ENCODE measurements at places on chromosomes 16 and 17. TPM values are rescaled to one million over a fixed set of nuclear protein-coding genes. Genes with fewer than 3 reads are reported as not detected.
A peak's percentile ranks its signal among the peaks of the same experiment; 100 is the strongest.

DNA sequence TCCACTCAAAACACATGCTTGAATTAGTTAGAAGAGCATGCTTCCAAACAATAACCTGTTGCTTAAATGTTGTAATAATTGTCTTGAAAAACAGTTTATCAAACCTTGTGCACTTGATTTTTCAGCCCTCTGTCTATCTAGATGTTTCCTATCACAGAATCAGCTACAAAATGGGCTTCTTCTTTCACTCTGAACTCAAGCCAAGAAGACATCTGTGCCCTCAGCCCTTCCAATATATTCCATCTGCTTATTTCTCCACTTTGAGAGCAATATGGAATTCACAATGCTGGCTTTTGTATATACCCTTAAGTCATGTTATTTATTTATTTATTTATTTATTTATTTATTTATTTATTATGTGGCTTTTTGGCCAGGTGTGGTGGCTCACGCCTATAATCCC is 234.2 kb downstream of the TOX3 start:
- no peak for DNase-seq

- DNase-seq = peak; percentile 88
Measured at GRCh38 chr16:83365166-83365565, 442.6 kb upstream of the HSBP1 start.

- DNase-seq = no peak
Measured at GRCh38 chr17:32356378-32356743, 6.4 kb downstream of the ZNF207 start.

DNA sequence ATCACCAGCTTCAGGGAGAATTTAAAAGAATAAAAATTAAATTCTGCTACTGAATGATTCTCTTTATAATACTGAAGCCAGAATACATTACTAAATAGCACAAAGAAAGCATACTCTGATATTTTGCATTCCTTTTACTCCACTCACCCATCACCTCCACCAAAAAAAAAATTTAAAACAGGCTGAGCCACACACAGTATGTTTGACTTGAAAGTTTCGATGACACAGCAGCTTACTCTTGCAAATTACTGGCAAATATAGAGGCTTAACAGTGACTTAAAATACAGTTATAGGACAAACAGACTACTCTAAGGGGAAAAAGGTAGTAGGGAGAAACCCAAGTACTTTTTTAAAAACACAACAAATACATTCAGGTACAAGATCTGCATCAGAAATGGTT is 39.2 kb downstream of the GPATCH8 start:
- peak; percentile 24 for DNase-seq

DNA sequence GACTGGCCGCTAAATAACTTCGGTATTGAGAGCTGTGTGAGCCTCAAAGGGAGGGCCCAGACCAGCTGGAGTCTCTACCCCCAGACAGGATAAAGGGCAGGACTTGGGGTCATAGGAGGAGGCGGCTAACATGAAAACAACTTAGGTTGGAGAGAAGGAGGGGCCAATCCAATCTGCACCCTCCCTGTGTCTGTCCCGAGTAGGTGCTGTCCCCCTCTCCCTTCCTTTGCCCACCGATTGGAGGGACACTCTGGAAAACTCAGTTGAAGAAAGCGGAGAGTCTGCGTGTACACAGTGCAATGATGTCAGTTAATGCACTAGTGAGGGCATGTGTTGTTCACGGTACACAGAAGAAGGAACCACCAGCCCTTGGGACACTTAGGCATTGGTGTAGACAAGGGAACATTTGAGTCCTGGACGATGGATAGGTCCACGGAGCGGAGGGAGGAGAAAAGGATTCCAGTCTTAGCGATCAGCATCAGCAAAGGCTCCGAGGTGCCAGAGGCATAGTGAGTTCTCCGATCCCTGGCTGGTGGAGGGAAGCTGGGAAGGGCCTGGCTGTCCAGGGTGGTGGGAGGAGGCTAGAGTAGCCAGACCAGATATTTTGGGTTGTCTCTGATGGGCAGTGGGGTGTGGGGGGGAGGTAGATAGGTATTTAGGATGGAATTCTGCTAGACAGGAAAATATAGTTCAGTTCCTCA is 761 bp downstream of the NOL3 start:
- DNase-seq = no peak

DNA sequence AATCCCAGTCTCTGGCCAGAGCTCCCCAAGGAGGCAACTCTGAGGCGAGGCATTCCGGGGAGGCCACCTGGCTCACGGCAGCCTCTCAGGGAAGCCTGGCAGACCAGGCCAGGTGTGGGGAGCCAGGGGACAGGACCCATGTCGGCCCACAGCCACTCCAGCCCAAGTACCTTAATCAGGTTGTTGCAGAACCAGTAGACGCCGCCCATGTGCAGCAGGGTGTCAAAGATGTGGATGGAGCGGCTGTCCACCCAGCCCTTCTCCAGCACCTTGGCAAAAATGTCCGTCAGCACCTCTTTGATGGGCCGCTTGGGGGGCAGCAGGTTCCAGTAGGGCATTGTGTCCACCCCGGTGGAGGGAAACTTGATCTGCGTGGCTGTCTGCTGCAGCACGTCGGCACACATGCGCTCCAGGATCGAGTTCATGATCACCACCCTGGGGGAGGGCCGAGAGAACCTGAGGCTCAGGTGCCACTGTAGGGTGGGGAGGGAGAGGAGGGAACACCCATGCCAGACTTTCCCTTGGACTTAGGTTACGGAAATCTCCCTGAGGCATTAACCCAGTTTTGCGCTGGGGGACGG is 7.8 kb downstream of the CSF3 start:
- DNase-seq = no peak

DNA sequence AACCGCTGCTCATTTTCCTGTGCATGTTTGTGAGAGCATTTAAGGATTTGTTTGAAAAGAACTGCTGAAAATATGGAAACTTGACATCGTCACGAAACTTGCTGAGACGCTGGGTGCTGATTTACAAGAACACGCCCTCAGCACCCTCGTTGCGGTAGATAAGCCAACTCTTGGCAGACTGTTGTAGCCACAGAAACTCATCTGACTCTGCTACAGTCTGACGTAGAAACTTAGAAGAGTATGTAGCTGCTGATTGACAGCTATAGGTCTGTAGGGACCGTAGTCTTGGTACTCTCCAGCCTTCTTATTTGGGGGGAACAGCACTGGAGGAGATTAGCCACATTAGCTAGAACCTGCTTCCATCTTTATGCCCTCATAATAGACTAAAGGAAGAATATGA is 36.1 kb upstream of the MYH2 start:
- no peak for DNase-seq

GRCh38 chr16:87457709-87458423 is 35.0 kb downstream of the ZCCHC14 start:
- DNase-seq = peak; percentile 98

- DNase-seq = peak; percentile 62
Measured at GRCh38 chr16:66970775-66971720, 10.0 kb downstream of the CES3 start.

DNA sequence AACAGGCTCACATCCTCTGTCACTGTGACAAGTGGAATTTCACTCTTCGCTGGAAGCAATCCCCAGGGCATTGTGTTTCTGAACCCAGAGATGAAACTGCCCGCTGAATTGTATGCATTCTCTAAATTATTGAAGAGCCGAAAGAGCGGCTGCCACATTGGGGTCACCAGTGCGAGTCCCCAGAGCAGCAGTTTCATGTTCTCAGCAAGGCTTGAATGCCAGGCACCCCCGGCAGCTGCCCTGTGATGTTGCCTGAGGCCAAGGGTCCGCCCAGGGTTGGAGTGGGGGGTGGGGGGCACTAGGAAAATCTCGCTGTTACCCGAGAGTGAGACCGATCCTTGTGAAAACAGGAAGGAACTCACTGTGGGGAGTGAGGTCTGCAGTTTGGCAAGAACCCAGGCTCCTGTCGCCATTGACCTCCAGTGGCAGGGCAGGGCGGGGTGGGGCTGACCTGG is 20.7 kb upstream of the BCAR1 start:
- DNase-seq = no peak

DNA sequence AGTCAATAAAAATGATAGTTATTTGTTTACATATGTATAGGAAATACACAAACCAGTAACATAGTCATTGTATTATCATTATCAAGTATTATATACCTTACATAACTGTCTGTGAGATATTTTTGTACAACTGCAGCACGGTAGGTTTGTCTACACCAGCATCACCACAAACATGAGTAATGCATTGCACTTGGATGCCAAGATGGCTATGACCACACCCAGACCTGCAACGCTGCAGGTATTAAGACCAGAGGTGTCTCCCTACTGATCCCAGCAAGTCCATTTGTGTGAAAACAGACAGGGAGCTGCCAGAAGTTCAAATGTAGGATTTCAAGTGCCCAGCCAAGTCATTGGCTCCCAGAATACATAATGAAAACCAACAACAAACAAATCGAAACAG is 34.2 kb upstream of the NOS2 start:
- DNase-seq = peak; percentile 76

DNA sequence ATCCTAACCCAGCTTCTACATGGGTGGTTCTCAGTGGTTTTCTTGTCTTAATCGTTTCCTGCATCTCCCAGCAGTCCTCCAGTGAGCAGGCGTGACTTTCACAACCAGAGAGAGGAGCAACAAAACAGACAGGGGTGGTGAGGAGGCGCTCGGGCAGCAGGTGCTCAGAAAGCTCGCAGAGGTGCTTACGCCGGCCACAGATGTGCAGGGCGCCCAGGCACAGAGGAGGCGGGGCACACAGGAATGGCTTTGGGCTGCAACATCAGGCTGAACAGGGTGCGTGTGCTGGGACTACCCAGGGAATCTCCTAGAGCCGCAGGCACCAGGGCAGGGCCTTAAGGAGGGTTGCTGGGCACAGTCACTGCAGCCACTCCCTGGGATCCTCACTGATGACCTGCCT is 32.6 kb downstream of the KLHDC4 start:
- DNase-seq = no peak

DNA sequence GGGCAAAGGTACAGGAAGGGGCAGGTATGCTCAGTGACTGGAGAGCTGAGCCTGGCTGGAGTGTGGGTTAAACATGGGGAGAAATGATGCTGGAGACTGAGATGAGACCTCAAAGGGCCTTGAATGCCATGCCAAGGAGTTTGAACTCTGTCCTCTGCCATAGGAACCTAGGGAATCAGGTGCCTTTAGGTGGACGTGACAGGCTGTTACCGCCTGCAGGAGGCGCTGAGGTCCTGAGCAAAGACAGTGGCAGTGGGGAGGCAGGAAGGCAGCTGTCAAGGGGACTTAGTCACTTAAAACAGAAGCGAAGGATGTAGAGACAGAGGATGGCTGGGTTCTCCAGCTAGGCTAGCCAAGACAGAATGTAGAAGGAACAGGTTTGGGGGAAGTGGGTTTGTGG is 9.1 kb downstream of the PSMB3 start:
- DNase-seq = peak; percentile 7

- no peak for DNase-seq
Measured at GRCh38 chr17:45883063-45883462, 11.3 kb upstream of the MAPT start.

DNA sequence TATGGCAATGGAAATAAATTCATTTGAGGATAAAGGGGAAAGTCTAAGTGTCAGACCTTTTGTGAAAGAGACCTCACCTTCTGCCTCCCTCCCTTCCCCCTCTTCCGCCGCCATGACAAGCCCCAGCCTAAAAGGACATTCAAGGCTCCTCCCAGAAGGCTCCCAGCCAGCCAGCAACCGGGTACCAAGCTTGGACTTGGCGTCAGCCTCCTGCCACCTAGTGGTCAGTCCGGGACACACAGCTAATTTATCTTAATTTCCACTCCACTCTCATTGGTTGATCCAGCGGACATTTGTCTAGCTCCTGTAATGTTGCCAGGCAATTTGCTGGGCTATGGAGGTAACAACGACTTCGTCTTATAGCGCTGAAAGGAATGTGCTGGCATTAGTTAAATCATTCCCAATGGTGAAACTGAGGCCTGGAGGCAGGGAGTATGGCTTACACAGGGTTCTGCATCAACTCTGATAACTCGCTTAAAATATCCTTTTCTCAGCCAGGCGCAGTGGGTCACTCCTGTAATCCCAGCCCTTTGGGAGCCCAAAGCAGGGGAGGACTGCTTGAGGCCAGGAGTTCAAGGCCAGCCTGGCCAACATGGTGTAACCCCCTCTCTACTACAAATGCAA is 19.3 kb upstream of the CLEC3A start:
- DNase-seq = peak; percentile 73

DNA sequence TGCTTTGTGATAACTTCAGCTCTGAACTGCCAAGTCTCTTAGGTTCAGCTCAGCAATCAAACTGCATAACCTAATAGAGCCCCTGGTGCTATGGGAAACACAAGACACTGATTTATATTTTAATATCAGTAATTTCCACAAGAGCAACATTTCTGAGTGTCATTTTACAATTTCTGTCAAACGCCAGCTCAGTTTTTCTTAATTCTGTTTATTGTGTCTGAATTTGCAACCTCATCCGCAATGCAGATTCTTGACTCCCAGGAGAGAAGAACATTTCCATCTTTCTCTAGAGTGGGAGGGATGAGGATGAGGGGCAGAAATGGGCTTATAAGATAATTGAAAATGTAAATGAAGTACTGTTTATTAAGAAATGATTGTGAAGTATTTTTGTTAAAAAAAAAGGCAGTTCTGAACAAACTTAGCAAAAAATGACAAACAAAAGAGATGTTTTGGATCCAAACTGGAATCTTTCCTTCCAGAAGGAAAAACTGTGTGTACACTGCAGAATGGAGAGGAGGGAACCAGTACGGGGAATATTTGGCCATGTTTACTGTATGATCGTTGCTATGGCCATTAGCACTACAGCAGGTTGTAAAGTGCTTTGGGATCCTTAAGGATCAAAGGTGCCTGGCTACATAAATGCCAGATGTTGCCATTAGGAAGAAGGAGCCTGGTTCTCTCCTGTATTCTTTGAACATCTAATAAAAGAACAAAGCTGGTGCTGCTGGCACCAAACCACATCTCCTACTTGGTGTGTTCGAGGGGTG is 7.4 kb upstream of the PMFBP1 start:
- DNase-seq = no peak

GRCh38 chr17:78997231-78997741 is 12.3 kb downstream of the CANT1 start:
- DNase-seq = no peak

DNA sequence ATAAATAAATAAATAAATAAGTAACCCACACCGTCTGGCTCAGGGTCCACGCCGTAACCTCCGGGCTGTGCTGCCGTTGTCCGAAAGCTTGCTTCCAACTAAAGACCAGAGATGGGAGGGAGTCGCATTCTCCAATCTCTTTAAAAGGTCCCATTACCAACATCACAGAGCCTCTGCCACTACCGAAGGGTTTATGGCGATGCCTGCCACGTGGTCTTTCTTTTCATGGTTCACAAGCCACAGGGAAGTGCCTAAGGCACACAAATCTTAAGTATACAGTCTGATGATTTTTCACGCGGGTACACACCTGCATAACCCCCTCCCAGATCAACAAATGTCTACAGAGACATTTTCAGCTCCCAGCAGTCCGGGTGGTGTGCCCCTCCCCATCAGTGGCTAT is 1.4 kb downstream of the COTL1 start:
- no peak for DNase-seq

- no peak for DNase-seq
Measured at GRCh38 chr16:67082891-67083290, 26.9 kb upstream of the PHAF1 start.

The HSPB9 gene
- polyA plus RNA-seq = not detected

The CPNE7 gene
- polyA plus RNA-seq = 1.2 TPM

The TMEM220 gene
- 1.3 TPM for polyA plus RNA-seq

The MAPT gene
- 0.20 TPM for polyA plus RNA-seq

The CLDN6 gene
- polyA plus RNA-seq = 0.08 TPM

The PRAC1 gene
- not detected for polyA plus RNA-seq

The SLFN12L gene
- 0.05 TPM for polyA plus RNA-seq

The PHOSPHO1 gene
- polyA plus RNA-seq = 0.09 TPM

The TRPV3 gene
- polyA plus RNA-seq = 1.4 TPM

Measured in mammary epithelial cell (primary cell).